ENCODE measurements at places on chromosomes 1 and 21.

DNA sequence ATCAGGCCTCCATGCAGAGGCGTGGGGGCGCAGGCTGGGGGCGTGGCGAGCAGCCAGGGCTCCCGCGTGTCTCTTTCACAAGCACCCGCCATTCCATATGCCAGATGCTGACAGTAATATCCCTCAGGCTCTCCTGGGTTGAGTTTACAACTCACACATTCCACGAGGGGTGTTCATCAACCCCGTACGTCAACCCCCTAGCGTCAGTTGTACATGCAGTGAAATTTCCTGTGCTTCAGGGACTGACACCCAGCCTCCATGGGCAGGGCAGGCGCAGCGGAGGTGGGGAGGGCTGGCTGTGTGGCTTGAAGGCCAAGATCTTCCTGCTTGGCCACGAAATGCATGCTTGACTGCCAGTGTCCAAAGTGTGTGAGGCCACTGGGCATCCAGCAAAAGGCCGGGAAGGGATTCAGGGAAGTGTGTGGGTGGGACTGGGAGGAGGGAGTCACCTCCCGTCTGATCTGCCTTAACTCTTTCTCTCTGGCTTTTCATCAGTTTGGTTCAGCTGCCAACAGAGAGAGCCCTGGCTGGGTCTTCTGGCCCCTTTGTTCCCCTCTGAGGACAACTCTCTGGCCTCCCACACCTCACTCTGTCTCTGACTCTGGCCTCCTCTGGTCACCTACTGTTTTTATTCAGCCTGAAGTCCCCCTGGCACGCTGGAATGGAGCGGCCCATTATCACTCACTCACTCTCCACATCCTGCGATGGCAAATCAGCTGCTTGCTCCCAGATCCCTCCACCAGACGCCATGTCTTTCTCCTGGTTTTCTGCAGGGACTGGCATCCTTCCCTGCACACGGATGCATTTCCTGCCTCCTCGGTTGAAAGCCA lies 33.8 kb downstream of the CLIC6 start:
- no peak for DNase-seq

- no peak for DNase-seq
These were observed 1071.2 kb downstream of the TTLL7 start for GRCh38 chr1:82927753-82928152.

GRCh38 chr1:108505763-108506070 lies 54.2 kb upstream of the EEIG2 start:
- DNase-seq = no peak

GRCh38 chr1:186849826-186850225 lies 21.1 kb downstream of the PLA2G4A start:
- DNase-seq = no peak

DNA sequence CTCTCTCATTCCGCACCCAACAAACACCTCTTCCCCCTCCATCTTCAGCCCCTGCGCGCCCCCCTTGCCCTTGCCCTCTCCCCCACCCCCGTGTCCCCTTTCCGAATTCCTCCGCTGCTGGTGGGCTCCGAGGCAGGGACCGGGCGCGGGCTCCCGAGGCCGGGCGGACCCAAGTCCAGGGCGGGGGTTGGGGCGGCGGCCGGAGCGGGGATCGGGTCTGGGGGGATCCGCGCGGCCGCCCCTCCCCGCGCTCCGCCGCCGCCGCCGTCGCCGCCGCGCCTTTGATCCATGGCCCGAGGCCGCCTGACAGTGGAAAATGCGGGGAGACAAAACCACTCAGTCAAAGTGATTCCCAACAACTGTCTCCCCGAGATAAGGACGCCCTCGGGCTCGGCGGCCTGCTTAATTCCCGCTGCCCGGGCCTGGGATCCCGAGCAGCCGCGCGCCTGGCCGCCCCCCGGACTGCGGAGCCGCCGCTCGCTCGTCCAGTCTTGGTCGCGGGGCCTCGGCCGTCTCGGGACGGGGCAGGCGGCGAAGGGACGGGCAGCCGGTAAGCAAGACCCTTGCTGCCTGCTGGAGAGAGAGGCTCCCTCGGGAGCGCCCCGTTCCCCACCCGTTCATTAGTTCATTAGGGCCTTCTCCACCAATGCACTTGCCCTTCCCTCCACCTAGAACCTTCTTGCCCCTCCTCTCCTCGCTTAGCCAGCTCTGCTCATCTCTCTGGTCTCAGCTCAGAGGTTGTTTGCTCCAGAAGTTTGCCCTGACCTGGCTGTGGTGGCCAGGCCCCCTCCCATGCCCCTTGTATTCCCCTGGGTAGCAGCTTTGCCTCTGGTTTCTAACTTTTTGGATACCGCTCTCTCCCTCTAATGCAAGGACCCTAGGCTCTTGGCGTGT lies 86.4 kb downstream of the PAX7 start:
- no peak for DNase-seq

DNA sequence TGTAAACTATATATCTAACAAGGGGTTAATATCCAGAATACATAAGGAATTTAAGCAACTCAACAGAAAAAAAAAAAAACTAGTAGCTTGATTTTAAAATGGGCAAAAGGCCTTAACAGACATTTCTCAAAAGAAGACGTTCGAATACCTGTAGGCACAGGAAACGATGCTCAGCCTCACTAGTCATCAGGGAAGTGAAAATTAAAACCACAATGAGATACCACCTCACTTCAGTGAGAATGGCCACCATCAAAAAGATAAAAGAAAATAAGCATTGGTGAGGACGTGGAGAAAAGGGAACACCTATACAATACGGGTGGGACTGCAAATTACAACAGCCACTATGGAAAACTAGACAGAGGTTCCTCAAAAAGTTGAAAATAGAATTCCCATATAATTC lies 37.3 kb downstream of the NPHP4 start:
- DNase-seq = no peak

DNA sequence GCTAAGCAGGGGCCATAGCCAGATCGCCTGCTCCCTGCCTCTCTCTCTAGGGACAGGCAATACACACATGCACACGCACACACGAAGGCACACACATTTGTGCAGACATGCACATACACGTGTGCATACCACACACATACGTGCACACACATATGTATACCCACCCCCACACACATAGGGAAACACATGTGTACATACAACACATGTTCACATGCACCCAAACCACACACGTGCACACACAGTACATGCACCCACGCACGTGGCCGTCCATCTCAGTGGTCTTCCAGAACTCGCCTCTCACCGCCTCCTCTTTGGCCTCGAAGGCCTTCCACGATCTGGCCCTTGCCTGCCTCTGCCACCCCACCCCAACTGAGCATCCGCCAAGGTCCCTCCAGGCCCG lies 25.3 kb upstream of the PEX10 start:
- DNase-seq = no peak

Measured in stimulated activated CD8-positive, alpha-beta memory T cell treated with anti-CD3 and anti-CD28 coated beads, Interleukin-2, amount 100 ng/mL, for 48 hours (primary cell).